Activated naive CD8-positive, alpha-beta T cell treated with anti-CD3 and anti-CD28 coated beads, Interleukin-2, amount 50 U/mL, for 16 hours (primary cell): ENCODE measurements at places on chromosomes 6 and 20.

DNA sequence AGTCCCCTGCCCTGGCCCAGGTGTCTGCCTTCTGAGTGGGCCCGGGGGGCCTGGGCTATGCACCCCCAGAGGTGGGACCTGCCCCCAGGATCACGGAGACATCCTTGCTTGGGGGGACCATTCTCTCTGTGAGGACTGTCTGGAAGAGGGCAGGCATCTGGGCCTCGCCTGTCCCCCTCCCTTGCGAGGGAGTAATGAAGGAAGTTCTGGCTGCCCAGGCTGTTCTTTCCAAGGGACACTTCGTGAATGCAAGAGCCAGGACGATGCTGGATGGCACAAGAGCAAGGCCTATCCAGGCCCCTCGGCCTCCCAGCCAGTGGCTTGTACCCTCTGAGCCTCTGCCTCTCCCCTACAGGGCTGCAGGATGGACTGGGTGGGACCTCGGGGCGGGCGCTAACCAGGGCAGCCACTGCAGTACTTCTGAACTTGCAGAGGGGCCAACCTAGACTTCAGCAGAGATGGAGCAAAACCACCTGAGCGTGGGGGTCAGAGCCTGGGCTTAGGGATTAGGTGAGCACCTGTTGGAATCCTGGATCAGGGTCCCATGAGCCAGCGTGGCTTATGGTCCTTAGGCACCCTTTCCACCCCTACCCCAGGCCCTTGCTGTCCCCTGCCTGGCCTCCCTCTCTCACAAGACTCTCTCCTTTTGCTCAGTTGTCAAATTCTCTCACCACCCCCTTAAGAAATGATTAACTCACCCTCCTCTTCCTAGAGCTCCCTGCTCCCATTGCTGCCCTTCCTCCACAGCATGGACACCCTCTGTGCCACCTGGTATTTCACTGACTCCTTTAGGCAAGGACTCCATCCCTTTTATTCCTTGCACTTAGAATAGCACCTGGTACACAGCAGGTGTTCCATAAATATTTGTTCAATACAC, 53.2 kb downstream of the CTCFL start:
- no peak for DNase-seq

- DNase-seq = no peak
Measured at GRCh38 chr6:127180426-127180825, 62.0 kb downstream of the RSPO3 start.

DNA sequence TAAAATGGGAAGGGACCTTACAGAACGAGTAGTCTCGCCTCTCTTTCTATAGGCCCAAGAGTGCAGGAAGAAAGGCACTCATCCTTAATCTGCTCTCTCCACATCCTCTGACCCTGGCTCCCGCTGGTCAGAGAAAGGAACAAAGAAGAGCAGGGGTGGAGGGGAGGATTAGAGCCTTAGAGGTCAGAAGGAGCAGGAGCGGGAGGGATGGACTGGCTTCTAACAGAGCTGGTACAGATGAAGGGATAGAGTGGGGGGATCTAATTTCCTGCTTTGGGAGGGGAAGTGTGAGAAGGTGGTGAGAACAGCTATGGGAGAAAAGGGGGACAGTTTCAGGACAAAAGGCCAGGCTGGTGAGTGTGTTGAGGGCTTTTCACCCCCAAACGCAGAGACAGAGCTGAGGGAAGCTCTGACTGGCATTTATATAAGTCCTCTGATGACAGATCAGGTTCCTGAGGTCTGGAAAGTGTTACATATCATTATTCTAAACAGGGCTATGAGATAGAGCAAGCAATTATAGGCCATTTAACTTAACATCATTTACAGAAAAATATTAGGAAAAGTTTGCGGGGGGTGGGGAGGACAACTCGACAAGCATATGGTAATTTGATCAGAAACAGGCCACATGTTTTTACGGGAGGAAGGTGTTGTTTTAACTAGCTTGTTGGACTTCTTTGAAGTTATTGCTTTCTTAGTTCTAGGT, 111.1 kb downstream of the FOXC1 start:
- DNase-seq = no peak

DNA sequence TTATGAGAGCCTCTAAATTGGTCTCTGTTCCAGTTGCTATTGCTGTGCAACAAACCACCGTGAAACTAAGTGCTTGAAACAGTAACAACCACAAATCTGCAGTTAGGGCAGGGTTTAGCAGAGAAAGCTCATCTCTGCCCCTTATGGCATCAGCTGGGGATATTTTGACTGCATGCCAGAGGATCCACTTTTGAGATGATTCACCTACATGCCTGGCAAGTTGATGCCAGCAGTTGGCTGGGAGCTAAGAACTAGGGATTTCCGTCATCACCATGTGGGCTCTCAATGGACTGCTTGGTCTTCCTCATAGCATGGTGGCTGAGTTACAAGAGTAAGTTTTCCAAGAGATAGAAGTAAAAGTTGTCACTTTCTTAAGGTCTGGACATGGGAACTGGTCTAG, 35.1 kb downstream of the PLCB4 start:
- DNase-seq = no peak

DNA sequence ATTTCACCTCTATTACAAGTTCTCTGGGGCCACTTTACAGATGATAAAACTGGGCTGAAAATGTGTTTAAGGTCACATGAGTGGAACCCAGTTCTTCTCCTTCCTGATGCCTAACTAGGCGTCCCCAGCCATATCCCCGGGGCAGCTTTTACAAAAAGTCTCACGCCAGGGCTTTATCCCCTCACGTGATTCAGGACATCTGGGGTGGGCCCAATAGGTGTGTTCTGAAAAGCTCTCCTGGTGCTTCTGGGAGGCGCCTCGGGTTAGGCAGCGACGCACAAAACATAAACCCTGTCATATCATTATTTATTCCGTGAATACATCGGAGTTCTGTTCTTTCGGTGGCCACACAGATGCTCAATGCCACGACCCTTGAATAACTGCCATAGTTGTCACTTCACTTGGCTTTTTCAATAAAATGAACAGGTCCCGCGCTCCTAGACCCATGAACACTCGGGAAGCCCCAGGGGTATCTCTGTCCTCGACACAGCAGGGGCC, 32.1 kb downstream of the SF3B5 start:
- DNase-seq = no peak

DNA sequence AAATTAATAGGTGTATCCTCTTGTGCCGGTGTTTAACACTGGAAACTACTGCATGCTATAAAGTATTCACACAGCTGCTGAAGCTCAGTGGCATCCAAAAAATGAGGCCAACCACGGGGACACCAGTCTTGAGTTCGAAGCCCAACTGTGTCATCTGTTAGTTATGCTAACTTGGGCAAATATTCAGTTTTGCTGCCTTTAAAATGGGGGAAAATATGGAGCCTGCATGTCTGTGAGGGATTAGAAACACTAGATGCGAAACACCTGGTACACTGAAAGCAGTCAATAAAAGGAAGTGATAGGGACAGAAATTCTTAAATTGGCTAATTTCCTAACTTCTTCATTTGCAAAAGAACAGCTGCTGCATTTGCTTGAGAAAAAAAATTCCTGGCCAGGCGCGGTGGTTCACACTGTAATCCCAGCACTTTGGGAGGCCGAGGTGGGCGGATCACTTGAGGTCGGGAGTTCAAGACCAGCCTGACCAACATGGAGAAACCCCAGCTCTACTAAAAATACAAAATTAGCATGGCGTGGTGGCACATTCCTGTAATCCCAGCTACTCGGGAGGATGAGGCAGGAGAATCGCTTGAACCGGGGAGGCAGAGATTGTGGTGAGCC, 36.6 kb upstream of the MLIP start:
- no peak for DNase-seq

- no peak for DNase-seq
Measured at GRCh38 chr6:87747646-87748045, 45.6 kb upstream of the AKIRIN2 start.

DNA sequence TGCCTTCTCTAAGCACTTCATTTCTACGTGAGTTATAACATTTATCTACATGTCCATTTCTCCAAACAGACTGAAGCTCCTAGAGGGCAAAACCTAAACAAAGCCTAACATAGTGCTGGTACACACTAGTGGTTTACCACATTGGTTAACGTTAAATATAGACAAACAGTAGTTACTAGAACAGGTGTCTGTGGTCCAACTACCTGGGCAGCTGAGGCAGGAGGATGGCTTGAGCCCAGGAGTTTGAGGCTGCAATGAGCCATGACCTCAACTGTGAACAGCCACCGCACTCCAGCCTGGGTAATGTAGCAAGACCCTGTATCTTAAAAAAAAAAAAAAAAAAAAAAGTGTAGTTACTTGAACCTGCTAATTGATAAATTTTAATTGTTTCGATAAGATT, 26.5 kb downstream of the PTPRK start:
- no peak for DNase-seq

DNA sequence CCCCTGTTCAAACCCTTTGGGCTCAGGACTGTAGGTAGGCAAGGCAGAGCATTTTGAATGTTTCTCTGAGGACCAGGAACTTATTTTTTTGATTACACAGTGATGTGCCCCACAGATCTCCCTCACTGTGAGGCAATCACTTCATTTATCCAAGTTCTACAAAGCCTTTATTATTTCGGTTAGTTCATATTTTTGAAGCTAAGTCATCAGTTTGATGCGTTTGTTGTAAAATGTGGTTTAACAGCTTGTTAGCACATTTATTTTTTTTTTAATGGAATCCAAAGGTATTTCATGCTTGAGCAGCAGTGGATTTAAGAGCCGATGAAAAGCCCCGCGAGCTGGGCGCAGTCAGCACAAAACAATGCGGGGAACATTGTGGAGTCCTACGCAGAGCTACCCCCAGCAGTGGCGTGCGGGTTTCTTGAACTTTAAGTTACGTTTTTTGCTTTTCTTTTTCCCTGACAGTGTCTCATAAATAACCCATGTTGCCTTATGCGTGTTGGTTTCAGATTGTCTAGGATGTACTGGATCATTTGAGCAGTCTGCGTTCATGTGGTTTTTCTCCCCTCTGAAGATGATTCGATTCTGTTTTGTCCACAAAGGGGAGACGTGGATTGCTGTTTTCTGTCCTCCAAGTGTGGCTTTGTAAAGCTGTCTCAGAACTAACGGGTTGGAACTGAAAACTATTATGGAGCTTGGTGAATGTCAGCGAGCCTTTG, 233.6 kb upstream of the BMP2 start:
- DNase-seq = no peak

- no peak for DNase-seq
Measured at GRCh38 chr6:145427232-145427631, 308.1 kb downstream of the EPM2A start.

DNA sequence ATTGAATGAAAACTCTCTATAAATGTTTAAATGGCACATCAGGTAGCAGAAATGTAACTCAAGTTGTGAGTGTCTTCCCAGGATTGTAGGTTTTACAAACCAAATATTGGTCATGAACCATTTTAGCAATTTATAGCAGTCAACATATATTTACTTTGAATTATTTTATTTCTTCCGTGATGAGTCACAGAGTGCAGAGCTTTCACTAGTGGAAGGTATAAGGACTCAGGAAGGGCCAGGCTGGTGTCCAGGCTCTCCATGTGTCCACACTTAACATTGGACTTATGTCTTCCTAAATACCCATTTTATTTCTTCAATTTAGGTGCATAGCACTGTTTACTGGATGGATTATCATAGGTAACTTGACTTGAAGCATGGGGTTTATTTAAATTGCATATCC, 120.9 kb downstream of the OLIG3 start:
- DNase-seq = no peak

GRCh38 chr6:6565069-6565468, 23.5 kb upstream of the LY86 start:
- no peak for DNase-seq

GRCh38 chr20:4967752-4968477, 33.4 kb downstream of the SLC23A2 start:
- DNase-seq = no peak

DNA sequence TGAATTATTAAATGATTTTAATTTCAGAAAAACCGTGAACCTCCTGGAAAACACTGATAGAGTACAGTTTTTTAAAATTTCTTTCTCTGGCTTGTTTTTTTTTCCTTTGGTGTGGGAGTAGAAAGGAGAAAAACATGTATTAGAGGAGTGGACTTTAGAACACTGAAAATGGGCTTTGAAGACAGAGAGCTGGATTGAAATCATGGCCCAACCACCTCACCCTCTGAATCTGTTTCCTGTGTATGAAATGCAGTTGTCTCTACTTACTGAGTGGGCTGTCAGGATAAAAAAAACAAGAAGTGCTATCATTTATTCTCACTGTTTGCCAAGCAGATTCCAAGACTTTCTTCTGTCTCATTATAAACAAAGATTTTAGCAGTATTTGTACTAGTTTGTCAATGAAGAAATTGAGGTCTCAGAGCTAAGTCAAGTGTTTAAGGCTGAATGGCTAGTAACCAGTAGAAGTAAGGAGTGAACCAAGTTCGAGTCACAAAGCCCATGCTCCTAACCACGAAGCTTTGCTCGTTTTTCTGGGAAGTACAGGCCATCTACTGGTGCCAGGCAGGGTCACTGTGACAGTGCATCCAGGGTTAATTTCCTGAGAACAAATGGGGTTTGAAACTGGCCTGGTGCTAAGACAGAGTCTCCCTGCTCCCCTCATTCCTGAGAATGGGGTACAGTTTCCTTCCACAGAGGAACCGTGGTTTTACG, 256.4 kb downstream of the TMEM242 start:
- no peak for DNase-seq

DNA sequence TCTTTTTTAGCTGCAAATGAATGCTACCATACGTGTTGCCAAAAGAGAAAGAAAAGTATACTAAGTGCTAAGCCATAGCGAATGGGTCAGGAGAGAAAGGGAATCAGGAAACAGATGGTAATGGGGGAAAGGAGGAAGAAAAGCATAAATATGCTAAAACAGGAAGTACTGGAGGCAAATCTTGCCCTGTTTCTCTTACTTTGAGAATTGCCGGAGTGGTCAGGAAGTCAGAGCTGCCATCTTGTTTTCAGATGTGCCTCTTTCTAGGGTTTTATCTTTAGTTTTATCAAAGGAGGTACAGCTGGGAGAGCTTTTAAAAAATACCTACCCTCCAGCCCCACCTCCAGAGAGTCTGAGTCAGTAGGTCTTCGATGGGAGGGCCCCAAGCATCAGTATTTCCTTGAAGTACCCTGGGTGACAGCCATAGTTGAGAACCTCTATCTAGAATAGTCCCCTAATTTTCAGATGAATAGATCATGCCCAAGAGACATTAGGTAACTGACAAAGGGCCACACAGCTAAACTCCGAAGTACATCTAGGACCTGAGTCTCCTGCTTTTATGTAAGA, 193.3 kb downstream of the CLIC5 start:
- no peak for DNase-seq

DNA sequence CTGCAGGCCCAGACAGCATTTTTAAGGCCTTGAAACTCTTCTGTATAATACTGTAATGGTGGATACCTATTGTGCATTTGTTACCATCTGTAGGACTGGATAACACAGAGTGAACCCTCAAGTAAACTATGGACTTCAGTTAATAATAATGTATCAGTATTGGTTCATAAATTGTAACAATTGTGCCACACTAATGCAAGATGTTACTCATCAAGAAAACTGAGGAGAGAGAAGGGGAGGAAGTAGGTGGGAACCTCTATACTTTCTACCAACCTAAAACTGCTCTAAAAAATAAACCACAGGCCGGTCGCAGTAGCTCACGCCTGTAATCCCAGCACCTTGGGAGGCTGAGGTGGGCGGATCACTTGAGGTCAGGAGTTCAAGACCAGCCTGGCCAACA, 10.8 kb downstream of the MAPK13 start:
- DNase-seq = no peak

GRCh38 chr20:45607810-45608209, 21.7 kb upstream of the WFDC10A start:
- DNase-seq = no peak
